ENCODE measurements at places on chromosomes 16 and 17. TPM values are rescaled to one million over a fixed set of nuclear protein-coding genes. Genes with fewer than 3 reads are reported as not detected.

MEOX1 gene
- total RNA-seq = 1.9 TPM

NOXO1 gene
- not detected for total RNA-seq

RASD1 gene
- total RNA-seq = 79.9 TPM

CNGB1 gene
- total RNA-seq = not detected

TBX6 gene
- total RNA-seq = 7.2 TPM

ADAMTS18 gene
- total RNA-seq = 0.71 TPM

NXPH3 gene
- total RNA-seq = 3.6 TPM

CTRL gene
- 0.84 TPM for total RNA-seq

PABPN1L gene
- total RNA-seq = not detected

NTN1 gene
- 6.1 TPM for total RNA-seq

FSCN2 gene
- 0.46 TPM for total RNA-seq

PRR35 gene
- not detected for total RNA-seq

Data from lower leg skin (tissue), 4 donors.